ENCODE measurements at places on chromosomes 2 and 18. TPM values are rescaled to one million over a fixed set of nuclear protein-coding genes. Genes with fewer than 3 reads are reported as not detected.

D2HGDH gene
- 23.4 TPM for total RNA-seq

REG1B gene
- not detected for total RNA-seq

CNTNAP5 gene
- total RNA-seq = 0.12 TPM

TSPYL6 gene
- total RNA-seq = not detected

KIF1A gene
- total RNA-seq = not detected

SLC30A3 gene
- not detected for total RNA-seq

GAL3ST2 gene
- total RNA-seq = not detected

EXOC6B gene
- 31.2 TPM for total RNA-seq

CCL20 gene
- total RNA-seq = not detected

MEX3C gene
- 47.7 TPM for total RNA-seq

CERKL gene
- total RNA-seq = under 0.01 TPM

DHRS9 gene
- total RNA-seq = not detected

TSHZ1 gene
- 9.6 TPM for total RNA-seq

CD302 gene
- 27.4 TPM for total RNA-seq

GCFC2 gene
- 17.2 TPM for total RNA-seq

UGT1A4 gene
- total RNA-seq = not detected

NYAP2 gene
- total RNA-seq = not detected

HRH4 gene
- not detected for total RNA-seq

IL36B gene
- total RNA-seq = not detected

NT5C1B gene
- not detected for total RNA-seq

Data from hair follicle dermal papilla cell (primary cell).